Neural crest cell (in vitro differentiated cells): ENCODE measurements at places on chromosomes 16 and 17. TPM values are rescaled to one million over a fixed set of nuclear protein-coding genes. Genes with fewer than 3 reads are reported as not detected.
A peak's percentile ranks its signal among the peaks of the same experiment; 100 is the strongest.

GRCh38 chr16:88957887-88958577 lies 19.0 kb downstream of the CBFA2T3 start:
- no peak for DNase-seq

DNA sequence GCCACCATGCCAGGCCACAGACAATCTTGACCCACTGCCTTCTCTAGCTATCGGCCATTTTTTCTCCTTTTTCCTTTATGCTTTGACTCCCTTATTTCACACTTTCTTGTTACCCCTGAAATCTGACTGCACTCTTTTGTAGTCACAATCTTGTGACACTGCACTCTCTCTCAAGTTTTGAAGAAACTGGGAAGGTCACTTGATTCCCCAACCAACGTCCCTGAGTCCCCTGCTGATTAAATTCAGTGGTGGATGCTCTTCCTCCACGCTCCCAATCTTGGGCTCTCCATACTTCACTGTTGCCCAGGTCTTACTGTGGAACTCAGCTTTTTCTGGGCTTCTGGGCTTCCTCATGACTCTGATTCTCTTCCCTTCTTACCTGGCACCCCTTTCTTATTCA lies 33.9 kb downstream of the PECAM1 start:
- DNase-seq, result no peak

- DNase-seq, result no peak
These were observed 19.4 kb upstream of the PHOSPHO1 start for GRCh38 chr17:49249890-49250522.

DNA sequence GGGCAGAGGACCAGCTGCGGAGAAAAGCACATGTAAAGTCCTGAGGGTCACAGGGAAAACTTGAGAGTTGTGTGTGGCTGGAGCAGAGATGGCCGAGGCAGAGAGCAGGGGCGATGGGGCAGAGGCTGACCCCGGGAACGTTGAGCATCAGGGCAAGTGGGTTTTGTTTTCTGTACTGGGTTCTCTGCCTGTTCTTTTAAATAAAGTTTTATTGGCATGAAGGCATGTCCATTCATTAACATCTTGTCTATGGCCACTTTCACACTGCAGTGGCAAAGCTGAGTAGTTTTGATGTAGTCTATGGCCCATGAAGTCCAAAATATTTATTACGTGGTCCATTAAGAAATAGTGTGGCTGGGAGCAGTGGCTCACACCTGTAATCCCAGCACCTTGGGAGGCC lies 64.4 kb downstream of the ABCC1 start:
- DNase-seq, result no peak

DNA sequence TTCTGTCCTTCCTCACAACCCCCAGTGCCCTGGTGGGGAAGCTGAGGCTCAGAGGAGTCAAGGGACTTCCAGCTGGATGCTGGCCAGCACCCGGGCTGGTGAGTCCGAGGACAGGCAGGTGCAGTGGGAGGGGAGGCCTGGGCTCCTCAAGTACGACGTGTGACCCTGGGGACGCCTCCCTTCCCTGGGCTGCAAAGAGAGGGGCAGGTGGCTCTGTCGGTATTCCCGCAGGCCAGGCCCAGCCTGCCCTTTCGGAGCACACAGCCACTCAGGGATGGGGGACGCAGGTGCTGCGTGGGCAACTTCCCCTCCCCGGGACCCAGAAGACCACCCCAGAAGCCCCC lies 33.1 kb upstream of the PVALEF start:
- DNase-seq, result no peak

- DNase-seq, result no peak
These were observed 195.5 kb downstream of the COPRS start for GRCh38 chr17:31663576-31663975.

DNA sequence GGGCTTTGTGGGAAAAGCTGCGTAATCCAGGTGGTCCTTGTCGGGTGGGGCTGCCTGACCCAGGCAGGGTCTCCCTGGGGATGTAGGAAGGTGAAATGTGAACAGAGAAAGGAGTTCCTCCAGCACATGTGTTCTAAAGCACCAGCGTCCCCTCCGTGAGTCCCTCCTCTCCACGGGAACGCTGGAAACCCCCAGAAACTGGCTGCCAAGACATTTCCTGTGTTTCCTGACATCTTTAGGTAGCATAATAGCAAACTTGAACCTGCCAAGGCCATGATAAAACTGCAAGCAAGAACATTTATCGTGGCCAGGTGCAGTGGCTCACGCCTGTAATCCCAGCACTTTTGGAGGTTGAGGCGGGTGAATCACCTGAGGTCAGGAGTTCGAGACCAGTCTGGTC lies 12.6 kb upstream of the PYDC1 start:
- no peak for DNase-seq

GRCh38 chr16:19804538-19805323 lies 79.9 kb downstream of the GPRC5B start:
- no peak for DNase-seq

DNA sequence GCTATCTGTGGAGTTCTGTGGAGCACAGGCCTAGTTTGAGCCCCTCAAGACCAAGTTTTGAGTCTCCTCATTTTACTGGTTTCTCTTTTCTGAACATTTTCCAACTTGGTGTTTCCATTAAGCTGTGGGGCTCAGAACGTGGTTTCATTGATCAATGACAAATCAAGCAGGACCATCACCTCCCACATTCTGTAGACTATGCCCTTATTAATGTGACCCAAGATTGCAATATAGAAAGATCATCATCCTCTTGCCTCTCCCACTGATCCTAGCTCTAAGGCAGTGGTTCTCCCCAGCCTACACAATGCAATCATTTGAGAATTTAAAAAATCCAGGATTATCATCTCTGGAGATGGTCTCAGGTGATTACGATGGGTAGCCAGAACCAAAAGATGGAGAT lies 15.8 kb upstream of the OSGIN1 start:
- no peak for DNase-seq

DNA sequence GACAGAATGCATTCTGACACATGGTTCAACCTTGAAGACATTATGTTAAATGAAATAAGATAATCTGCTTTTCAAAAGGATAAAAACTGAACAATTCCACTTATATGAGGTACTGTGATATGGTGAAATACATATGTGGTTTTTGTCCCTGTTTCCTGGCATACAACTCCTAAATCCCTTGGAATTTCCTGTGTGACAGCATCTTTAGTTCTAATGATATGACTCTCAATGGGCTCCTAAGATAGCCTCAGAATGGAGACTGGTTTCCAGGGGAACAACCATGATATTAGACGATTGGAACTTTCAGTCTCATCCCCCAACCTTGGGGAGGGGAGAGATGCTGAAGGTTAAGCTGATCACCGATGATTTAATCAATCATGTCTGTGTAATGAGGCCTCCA lies 37.7 kb upstream of the PHLPP2 start:
- no peak for DNase-seq

GRCh38 chr17:74981318-74981978 lies 6.0 kb upstream of the CDR2L start:
- no peak for DNase-seq

GRCh38 chr16:1042049-1042744 lies 30.4 kb upstream of the SSTR5 start:
- no peak for DNase-seq

- DNase-seq, result no peak
These were observed 26.6 kb downstream of the PIK3R5 start for GRCh38 chr17:8938933-8939332.

DNA sequence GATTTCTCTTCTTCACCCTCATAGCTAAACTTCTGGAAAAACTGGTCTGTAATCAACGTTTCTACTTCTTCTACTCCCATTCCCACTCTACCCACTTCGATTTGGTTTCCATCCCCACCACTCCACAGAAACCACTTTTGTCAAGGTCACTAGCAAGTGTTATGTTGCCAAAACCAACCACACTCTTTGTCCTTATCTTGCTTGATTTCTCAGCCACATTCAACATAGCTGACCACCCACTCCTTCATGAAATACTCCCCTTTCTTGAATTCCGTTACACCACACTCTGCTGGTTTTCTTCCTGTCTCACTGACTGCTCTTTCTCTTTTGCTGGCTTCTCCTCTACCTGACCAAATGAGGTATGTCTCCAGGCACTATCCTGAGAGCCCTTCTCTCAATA lies 11.9 kb downstream of the IKZF3 start:
- no peak for DNase-seq

DNA sequence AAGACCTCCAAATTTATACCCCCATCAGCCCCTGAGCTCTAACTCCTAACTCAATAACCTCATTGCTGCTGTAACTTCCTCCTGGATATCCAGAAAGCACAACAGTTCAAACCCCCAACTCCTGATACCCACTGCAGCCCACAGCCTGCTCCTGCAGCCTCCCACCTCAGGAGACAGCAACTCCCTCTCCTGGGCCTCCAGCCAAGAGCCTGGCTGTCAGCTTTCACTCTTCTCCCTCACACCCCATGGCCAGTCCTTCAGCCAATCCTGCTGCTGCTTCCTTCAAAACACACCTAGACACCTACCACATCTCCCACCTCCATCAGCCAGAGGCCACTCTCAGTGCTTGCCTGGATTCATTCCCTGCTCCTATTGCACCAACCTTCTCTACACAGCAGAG lies 5.4 kb downstream of the GINS2 start:
- DNase-seq, result no peak

- no peak for DNase-seq
These were observed 32.7 kb upstream of the IRX5 start for GRCh38 chr16:54897930-54898329.

DNA sequence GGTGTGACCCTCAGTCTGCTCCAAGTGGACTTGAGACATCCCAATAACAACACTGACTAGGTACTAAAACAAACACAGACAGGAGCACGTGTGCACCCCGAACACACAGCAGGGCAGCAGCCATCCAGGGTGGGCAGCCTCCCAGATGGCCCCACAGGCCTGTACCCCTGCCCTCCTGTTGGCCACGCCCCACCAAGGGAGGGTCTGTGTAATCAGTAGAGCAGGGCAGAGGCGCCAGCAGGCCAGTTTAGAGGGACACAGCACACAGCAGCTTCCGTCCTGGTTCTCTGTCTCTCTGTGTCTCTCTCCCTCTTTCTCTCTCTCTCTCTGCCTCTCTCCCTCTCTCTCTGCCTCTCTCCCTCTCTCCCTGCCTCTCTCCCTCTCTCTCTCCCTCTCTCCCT lies 21.4 kb downstream of the ACTG1 start:
- no peak for DNase-seq

DNA sequence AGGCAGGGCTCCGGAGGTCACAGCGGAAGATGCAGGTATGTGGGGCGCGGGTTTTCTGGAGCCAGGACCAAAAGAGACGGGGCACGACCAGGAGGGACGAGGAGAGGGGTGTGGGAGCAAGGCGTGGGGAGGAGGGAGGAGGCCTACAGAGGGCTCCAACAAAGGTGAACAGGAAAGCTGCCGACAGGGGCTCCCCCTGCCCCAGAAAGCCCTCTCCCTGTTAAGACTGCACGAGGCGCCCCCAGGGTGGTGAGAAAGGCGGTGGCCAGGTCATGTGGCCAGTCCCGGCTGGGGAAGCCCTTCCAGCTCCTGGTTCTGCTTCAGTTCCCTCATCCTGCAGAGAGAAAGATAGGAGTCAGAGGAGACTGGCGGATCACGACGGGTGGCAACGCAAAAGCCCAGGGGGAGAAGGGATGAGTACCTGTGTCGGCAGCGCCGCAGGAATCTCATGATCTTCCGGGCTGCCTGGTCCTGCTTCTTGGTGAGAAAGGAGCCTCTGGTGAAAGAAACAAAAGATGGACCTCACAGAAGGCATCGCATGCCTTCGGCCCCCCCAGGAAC lies 949 bp upstream of the SPAG7 start:
- no peak for DNase-seq

DNA sequence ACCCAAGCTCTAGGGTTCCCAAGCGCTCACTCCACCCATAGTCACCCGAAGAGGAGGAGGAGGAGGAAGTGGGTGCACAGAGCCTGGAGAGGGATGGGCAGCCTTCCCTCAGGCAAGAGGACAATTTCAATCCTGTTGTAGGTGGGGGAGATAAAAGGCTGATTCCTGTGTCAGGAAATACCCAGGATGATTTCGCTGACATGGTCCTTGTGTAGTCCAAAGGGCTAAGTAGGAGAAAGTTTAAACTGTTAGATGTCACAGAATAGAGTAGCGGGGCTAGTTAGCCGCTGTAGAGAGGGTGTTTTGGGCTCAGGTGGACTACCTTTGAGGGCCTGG lies 1.3 kb upstream of the EXOC7 start:
- DNase-seq, result no peak

- DNase-seq, result no peak
These were observed 63.4 kb upstream of the CDH11 start for GRCh38 chr16:65185241-65185778.

- peak; percentile 93 for DNase-seq
These were observed 29.7 kb upstream of the LGALS9 start for GRCh38 chr17:27601069-27601974.

DNA sequence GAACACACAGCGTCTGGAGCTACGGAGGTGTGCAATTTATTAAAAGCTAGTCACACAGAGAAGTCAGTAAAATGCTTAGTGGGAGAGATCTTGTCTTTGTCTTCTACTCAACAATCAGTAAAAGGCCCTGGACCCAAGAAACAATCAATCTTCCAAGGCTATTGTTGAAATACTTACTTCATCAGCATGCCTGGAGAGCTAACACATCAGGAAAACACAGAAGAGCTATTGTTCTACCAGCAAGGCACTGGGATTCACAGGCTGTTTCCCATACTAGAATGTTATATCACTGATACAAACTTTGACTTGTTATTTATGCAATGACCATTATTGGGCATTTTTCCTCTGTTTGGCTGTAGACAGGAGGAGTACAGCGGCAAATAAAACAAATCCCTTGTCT lies 247.8 kb upstream of the ERCC4 start:
- DNase-seq, result no peak

GRCh38 chr17:15909481-15909991 lies 35.4 kb upstream of the ADORA2B start:
- no peak for DNase-seq

IL17C gene
- total RNA-seq, result 0.23 TPM in 1 of 2 replicates, not detected in the other

NHLRC4 gene
- total RNA-seq, result 0.84 and 0.86 TPM in 2 replicates

MYH11 gene
- 0.05 and 0.09 TPM in 2 replicates for total RNA-seq

HAS3 gene
- 2.9 and 4.2 TPM in 2 replicates for total RNA-seq

PIK3R5 gene
- total RNA-seq, result 0.52 and 1.4 TPM in 2 replicates

USP6 gene
- total RNA-seq, result 0.26 and 0.30 TPM in 2 replicates

GUCY2D gene
- not detected in 2 replicates for total RNA-seq

KIF18B gene
- total RNA-seq, result 87.3 and 93.1 TPM in 2 replicates

PRSS8 gene
- total RNA-seq, result not detected in 2 replicates
